ENCODE measurements at places on chromosomes 1 and 21.

DNA sequence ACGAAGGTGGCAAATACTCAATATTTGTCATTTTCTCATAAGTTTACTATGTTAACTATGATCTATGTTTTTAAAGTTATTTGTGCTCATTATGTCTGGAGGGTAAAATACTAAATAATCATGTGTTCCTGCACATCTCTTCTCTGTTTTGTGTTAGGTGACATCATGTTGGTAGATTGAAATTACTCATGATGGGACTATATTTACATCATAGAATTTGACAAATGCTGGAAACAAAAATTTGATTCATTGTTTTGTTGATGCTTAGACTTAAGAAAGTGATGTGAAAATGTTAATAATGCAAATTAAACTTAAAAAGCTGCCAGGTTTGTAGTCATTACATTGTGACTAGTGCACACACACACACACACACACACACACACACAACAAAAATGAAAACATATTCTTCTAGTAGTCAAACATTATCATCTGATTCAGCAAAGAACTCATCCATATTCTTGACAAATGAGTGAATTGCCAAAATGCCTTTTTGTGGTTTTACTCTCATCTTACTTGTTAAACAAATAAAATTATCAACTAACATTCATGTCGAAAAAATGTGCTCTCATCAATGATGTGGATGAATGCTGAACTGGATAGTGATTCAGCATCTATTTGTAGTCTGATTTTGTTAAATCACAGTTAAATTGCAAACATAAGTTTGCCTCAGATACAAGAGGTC is 870.7 kb downstream of the BRINP3 start:
- DNase-seq, result no peak

- DNase-seq, result no peak
Observed at GRCh38 chr1:156527584-156527983, 27.0 kb upstream of the MEF2D start.

GRCh38 chr1:60705026-60705425 is 377.3 kb upstream of the NFIA start:
- no peak for DNase-seq

- no peak for DNase-seq
Observed at GRCh38 chr1:107362468-107363140, 221.8 kb downstream of the NTNG1 start.

DNA sequence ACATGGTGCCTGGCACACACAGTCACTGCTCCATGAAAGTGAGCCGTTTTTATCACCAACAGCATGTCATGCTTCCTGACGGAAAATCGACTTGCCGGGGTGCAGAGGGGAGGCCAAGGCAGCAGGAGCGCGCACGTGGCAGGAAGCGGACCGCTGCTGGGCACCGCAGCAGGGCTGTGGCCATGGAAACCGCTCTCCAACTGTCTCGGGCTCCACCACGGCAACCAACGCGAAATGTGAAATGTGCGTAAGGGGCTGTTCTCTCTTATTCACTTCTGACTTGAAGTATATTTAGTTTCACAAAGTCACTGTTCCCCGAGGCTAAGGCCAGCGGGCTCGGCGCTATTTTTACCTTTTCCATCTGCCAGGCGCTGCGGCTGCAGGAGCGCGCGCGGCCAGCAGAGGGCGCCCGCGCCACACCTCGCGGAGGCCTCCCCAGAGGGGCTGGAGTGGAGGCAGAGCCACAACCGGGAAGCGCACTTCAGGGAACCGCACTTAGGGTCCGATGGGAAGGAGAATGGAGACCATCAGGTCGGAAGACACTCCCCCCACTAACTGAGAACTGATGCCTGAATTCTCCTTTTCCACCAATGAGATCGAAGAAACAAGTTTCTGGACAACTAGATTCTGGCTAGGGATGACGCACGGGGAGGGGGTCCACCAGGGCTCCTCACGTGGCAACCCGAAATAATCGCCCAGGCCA is 19.7 kb downstream of the RCC2 start:
- peak; percentile 23 for DNase-seq

GRCh38 chr21:45740088-45740440 is 96.5 kb downstream of the PCBP3 start:
- no peak for DNase-seq

Data from activated naive CD8-positive, alpha-beta T cell treated with anti-CD3 and anti-CD28 coated beads, Interleukin-2, amount 50 U/mL, for 16 hours (primary cell).